ENCODE measurements at places on chromosomes 1 and 21.

- DNase-seq: no peak
Measured at GRCh38 chr1:58999676-59000075, 215.8 kb upstream of the JUN start.

GRCh38 chr1:220705782-220706181, 15.6 kb downstream of the C1orf115 start:
- no peak for DNase-seq

DNA sequence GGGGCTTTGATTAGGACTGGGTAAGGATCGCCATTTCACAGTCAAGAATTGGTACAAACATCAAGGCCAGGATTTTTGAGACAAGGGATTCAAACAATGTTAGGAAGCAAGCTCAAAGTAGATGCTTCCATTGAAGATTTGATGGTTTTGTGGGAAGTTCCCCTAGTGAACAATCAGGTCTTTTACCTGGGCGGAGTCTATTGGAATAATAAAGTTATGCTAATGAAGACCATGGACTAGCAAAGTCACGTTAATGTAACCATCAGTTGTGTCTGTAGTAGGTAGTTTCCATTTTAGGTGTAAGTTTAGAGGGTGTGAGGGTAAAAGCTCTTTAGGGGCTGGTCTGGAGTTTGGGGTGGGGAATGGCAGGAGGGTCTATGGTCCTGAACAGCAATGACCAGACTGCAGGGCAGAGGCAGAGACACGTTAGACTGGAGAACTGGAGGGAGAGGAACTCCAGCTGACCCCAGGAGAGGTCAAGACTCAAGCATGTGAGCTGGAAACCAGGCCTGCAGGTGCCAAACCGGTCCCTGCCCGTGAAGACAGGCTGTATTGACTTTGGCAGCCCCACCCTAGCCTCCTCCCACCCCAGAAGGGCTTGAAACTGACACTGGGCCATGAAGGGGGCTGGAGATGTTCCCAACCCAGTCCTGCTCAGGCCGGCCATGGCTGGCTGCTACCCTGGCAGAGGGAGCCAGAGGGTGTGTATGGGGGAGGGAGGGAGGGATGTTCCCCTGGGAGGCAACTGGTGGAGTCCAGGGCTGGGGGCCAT, 36.0 kb upstream of the GPR37L1 start:
- no peak for DNase-seq

- DNase-seq: no peak
Measured at GRCh38 chr21:39346671-39347331, 2.1 kb downstream of the HMGN1 start.

- peak; percentile 84 for DNase-seq
Measured at GRCh38 chr21:42262831-42263231, 43.9 kb downstream of the ABCG1 start.

DNA sequence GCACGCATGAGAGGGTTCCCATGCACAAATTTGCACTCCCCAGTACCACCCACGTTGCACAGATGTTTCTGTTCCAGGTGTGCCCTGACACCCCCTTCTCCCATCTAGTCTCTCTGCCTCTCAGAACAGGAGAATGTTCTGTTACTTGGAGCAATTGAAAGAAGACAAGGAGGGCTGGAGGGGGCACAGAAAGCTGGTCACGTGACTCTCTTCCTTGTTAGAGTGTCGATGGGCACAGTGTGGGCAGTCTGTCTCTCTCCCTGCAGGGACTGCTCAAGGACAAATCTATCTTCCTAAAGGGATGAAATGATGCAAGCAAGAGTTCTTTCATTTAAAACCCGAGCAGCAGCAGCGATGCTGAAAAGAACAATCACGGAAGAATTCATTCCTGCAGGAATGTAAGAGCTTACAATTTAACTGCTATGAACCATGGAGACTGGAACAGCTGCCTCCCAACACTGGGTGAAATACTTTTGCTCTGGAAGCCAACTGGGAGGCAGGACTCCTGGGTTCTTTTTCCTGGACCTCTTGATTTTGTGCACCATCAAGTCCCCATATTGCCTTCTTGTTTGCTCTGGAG, 7.3 kb upstream of the KCNA10 start:
- DNase-seq: no peak

GRCh38 chr1:147579934-147580537, 38.7 kb downstream of the BCL9 start:
- peak; percentile 35 for DNase-seq

DNA sequence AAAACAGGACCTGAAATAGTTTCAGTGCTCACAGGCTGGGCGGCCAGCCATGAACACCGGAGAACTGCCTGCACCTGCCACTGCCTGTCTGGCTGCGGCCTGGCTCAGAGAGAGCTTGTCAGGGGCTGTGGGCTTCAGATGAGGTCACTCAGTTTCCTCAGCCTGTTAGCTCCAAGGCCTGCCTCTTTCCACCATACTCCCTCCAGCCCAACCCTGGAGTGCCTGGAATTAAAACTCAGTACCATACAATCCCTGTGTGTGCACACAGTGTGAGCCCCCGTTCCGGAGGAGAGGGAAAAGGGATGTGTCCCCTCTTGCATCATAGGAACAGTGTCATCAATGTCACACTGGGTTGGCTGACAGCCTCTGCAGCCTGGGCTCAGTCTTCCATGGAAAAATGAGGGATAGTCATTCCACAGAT, 16.2 kb downstream of the CACNA1S start:
- no peak for DNase-seq

GRCh38 chr1:37449936-37450335, 24.4 kb upstream of the ZC3H12A start:
- DNase-seq: peak; percentile 88

- DNase-seq: no peak
Measured at GRCh38 chr1:193703655-193704054, 517.2 kb upstream of the B3GALT2 start.

DNA sequence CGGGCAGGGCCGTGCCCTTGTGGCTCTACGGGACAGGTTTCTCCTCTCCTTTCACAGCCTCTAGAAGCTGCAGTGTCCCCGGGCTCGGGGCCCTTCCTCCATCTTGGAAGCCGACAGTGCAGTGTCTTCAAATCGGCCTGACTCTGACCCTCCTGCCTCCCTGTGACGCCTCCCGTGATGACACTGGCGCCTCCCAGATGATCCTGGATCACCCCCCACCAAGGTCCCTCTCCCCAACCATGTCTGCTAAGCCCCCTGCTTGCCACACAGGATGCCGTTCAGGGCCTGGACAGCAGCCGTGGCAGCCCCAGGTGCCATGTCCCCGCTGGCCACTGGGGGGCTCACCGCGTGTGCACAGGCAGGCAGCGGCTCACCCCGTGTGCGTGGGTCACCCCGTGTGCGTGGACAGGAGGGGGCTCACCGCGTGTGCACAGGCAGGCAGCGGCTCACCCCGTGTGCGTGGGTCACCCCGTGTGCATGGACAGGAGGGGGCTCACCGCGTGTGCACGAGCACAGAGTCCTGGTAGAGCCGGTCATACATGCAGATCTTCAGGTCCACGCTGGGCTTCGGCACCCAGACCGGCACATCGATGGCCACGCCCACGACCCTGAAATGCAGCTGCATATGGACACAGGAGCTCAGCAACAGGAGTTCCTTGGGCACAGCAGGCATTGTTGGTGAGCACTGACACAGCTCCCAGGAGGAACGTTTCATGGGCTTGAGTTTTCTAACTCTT, 24.9 kb upstream of the TMEM52 start:
- DNase-seq: peak; percentile 55

- no peak for DNase-seq
Measured at GRCh38 chr1:26581287-26581651, 51.7 kb downstream of the RPS6KA1 start.

- DNase-seq: no peak
Measured at GRCh38 chr1:199151634-199152425, 513.0 kb downstream of the PTPRC start.

- DNase-seq: no peak
Measured at GRCh38 chr1:58249737-58250586, 296.6 kb downstream of the OMA1 start.
